ENCODE measurements at places on chromosomes 3 and 15.

DNA sequence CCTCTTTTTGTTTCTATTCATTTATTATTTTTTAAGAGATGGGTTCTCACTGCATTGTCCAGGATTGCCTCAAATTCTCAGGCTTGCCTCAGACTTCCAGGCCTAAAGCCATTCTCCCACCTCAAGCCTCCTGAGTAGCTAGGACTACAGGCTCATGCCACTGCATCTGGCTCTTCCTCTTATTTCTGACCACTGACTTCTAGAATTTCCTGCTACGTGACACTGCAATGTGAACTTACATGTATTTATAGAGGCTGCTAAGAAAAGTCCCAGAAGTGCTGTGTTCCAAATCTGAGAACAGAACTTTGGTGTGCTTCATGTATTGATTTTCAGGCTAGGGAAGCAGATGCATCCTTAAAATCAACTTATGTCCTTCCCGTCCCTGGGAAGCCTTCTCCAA, 407.4 kb downstream of the RSL24D1 start:
- no peak for DNase-seq

DNA sequence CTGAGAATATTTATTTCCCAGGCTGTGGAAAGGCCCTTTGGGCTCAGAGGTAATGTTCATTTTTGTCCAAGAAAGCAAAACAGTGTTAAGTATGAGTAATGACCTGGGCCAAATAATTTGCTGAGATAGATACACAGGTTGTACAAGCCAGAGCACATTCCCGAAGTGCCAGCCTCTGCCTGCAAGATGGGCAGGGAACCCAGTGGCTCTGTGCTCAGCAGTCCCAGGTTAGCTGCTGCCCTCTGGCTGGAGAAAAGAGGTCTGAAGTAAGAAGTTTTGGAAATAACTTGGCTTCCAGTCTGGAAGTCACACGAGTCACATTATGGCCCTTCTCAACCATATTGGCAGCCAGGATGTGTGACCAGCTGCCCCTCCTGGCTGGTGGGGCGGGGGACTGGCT, 20.2 kb downstream of the MYZAP start:
- no peak for DNase-seq

- DNase-seq = no peak
Measured at GRCh38 chr3:139762302-139762701, 84.5 kb upstream of the NMNAT3 start.

GRCh38 chr15:50939911-50940310, 31.4 kb downstream of the AP4E1 start:
- DNase-seq = peak; percentile 1

DNA sequence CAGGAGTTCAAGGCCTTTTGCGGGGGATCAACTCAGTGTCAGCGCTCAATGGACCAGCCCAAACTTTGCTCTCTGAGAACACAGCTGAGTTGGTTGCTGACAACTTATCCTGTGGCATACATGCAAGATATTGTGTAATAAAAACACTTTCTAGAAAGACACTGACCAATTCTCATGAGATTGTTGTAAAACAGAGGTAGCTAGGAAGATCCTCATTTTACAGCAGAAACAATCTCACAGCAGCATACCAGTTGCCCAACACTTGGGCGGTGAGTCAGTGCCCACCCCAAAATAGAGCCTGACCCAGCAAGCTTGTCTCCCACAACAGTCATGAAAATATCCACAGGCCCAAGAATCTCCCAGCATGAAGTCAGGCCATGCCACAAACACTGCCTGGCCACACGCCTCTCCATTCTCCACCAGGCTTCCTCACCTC, 18.2 kb downstream of the KLHL6 start:
- DNase-seq = peak; percentile 51

- DNase-seq = no peak
Measured at GRCh38 chr15:29135702-29136646, 133.6 kb downstream of the NSMCE3 start.

GRCh38 chr15:78322243-78322642, 17.9 kb upstream of the CRABP1 start:
- DNase-seq = no peak

DNA sequence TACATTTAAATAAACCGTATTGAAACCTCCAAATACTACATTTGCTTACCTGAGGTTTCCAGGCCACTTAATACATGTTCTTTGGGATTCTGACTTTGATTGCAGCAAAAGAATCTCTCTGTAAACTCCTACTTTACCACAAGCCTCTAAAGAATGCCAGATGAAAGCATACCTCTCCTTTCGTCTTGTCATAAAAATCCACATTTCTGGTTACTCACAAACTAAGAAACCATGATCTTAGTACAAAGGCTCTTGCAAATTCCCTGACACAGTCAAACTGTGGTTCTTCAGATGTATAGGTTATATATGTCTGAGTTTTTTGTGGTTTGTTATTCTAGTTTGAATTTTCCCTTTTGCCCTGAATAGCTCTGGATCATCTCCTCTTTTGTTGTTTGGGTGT, 188.4 kb downstream of the RAP2B start:
- DNase-seq = peak; percentile 87
